ENCODE measurements at places on chromosomes 4 and X.

GRCh38 chrX:43878906-43879526 is 3.2 kb downstream of the MAOB start:
- DNase-seq = no peak

DNA sequence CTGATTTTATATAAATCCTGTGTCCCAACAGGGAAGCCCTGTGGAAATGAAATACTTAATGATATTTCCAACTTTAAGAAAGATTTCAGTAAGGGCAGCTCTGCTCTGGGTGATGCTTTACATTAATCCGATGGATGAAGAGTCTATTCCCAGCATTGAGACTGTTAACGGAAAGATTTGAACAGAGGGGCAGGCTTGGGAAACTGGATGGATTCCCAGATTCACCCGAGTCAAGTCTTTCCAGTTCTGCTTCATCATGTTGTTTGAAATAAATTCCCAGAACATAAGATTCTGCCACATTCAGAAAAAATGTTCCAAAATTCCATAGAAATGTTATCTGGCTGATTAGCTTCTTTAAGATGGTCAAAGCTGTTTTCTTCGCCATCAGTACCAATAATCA is 246.0 kb downstream of the FBXW7 start:
- DNase-seq = no peak

- no peak for DNase-seq
Observed at GRCh38 chr4:113657586-113658233, 103.8 kb downstream of the CAMK2D start.

DNA sequence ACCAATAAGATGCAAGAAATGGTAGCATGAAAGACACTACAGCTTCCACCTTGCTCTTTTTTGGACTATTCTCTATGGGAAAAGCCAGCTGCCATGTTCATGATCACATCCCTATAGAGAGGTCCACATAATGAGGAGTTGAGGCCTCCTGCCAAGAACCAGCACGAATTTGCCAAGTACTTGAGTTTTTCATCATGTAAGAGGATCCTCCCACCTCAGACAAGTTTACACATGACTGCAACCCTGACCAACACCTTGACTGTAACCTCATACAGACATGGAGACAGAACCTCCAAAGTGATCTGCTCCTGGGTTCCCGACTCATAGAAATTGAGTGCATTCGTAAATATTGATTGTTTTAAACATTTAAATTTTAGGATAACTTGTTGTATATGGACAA is 135.2 kb upstream of the TSPAN5 start:
- DNase-seq = no peak

DNA sequence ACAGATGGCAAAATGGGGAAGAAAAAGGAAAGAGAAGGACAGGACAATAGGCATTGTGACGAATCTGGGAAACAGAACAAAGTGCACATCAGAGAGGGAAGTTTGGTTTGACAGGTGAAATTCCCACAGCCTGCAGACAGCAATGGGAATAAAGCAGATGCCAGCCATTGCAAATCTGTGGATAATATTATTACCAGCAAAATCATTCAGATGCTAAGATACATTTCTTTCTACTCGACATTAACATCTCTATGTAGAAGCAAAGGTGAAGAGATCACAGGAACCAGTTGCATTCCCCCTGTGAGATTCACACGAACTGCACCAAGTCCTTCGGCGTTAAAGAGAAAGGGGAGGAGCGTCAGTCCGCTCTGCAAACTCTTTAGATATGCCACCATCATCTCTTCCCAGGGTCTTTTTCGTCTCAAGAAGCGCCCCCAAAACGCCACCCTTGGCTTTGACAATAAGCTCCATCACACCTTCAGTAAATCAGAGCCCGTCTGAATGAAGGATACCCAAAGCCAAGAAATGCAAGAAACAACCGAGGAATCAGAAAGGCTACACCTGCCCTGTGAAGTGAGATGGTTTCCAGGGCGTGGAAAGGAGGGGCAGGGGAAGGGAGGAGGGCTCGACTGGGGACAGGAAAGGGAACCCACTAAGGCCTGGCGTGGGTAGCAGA is 1.9 kb downstream of the NEUROG2 start:
- no peak for DNase-seq

DNA sequence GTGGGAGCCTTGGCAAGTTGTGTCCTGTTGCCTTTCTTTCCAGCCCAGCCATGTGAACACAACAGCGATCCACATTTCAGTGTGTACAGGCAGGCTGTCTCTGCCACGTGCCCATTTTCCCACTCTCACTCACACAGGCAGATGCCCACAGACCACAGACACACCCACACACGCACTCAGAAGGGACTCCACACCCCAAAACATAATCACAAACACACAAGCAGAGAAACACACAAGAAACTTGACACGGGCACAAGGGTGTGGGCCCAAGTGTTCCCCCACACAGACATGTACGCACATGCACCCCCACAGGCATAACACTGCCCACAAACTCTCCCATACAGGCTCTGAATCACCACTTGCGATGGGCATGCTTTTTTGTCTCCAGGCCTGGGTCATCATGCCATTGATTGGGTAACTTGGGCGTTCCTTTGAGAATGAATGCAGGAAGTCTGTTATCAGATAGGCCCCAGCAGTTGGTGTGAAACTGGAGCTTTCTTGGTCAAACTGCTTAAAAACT is 84.3 kb downstream of the NBDY start:
- peak; percentile 93 for DNase-seq

DNA sequence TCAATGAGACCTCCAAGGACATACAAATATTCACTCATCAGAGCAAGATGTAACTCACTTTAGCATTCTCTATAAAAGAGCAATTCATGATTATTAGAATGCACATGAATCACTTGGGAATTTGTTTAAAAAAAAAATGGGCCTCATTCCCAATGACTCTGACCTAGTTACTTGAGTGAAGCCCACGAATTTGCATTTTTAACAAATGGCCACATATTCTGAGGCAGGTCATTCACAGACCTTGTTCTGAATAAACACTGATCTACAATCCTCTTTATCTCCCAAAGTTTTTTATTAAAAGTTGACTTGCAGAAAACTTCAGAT is 255.1 kb upstream of the VEGFC start:
- no peak for DNase-seq

DNA sequence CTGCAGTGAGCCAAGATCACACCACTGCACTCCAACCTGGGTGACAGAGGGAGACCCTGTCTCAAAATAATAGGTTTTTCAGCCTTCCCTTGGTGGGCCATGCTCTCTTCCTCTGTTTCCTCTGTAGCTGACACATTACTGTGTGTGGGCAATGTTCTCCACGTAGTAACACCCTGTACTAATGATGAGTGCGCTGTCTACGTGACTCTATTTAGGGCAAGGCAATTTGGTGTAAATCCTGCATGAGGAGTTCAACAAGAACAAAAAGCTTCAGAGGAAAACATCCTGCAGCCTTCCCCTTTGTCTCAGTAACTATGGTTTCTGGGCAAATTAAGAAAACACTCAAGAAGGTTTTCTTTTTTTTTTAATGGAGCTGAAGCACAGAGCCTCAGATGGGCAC is 24.4 kb upstream of the JAKMIP1 start:
- no peak for DNase-seq

DNA sequence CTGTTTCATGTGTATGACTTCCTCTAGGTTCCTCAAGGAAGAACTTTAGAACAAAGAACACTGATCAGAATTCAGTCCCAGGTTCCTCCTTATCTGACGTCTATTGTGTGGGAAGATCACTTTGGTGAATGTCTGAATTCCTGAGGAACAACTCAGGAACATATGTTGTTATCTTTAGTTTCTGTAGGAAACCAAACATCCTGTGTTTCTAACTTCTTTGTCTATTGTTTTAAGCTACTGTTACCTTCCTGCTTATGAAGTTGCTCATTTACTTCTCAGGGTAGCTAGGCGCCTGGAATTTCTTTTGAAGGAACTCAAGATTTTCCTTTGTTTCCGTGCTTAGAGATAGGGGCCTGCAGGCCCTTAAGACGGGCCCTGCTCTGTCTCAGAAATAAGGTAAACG is 46.2 kb downstream of the MAGEB5 start:
- no peak for DNase-seq
